ENCODE measurements at places on chromosomes 13 and 19.

DNA sequence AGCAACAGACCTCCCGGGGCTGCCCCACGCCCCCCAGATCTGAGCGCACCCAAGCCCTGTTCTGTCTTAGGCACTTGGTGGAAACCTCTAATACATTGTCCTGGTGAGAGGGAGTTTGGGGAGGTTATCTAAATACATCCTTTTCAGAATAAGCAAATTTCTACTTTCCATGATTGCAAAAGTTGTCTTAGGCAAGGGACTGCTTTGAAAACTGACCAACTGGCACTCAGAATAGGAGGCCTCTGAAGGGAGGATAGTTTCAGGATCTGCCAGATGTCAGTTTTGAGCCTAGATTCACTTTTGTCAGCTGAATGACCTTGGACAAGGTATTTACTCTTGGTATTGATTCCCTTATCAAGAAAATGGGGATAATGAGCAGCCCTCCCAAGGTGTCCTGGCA lies 11.8 kb downstream of the SERP2 start:
- no peak for DNase-seq

DNA sequence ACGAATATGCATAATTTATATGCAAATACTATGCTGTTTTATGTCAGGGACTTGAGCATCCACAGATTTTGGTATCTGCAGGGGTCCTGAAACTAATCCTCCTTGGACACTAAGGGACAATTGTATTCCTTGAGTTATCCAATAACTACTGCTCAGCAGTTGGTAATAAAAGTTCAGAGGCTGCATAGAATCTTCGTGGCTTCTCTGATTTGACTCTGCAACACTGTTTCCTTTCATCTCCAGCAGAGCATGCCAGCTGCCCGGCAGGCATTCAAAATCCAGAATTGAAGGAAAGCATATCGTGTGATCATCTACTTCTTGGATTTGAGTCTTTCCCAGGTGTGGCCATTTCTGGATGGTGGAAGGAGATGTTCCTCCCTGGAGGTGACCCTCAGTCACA lies 64.5 kb upstream of the MRI1 start:
- DNase-seq, result no peak

GRCh38 chr19:39021063-39021462 lies 11.3 kb downstream of the FBXO27 start:
- DNase-seq, result no peak

GRCh38 chr19:8607386-8607785 lies 3.1 kb downstream of the ADAMTS10 start:
- no peak for DNase-seq

DNA sequence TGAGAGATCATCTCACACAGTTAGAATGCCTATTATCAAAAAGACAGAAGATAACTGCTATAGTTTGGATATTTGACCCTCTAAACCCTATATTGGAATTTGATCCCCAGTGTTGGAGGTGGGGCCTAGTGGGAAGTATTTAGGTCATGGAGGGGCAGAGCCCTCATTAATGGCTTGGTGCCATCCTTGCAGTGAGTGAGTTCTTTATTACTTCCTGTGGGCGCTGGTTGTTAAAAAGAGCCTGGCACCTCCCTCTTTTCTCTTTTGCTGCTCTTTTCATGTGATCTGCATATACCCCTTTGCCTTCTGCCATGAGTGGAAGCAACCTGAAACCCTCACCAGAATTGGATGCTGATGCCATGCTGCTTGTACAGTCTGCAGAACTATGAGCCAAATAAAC lies 66.8 kb downstream of the TDRD3 start:
- DNase-seq, result no peak

DNA sequence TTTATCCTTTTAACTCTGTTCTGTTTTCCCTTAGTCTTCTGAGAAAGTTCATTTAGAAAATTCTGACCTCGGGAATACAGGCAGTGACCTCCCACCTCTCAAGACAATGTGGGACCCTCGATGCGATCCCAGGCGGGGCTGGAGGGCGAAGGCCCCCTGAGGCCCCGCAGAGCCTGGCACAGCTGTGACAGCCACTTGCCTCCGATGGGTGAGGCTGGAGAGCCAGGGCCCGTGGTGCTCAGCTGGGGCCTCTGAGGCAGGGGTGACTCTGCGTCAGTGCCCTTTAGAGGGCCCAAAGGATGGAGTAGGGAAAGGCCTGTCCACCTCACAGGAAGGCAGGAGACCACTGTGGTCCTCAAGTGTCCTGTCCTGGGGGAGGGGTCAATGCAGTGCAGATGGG lies 10.3 kb downstream of the GJA3 start:
- no peak for DNase-seq

DNA sequence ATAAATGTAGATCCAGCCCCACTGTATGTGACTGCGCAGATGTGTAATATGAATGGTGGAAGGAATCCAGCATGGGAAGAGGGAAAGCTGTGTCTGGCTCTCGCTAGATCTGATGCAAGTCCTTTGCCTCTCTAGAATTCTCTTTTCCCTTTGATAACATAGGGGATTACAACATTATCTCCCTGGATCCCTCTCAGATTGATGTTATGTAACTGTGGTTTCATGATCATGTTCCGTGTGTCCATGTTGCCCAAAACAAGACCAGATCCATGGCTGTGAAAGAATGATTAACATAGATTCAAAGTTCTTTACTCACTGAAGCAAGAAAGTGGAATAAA lies 184.0 kb upstream of the UBL3 start:
- no peak for DNase-seq

DNA sequence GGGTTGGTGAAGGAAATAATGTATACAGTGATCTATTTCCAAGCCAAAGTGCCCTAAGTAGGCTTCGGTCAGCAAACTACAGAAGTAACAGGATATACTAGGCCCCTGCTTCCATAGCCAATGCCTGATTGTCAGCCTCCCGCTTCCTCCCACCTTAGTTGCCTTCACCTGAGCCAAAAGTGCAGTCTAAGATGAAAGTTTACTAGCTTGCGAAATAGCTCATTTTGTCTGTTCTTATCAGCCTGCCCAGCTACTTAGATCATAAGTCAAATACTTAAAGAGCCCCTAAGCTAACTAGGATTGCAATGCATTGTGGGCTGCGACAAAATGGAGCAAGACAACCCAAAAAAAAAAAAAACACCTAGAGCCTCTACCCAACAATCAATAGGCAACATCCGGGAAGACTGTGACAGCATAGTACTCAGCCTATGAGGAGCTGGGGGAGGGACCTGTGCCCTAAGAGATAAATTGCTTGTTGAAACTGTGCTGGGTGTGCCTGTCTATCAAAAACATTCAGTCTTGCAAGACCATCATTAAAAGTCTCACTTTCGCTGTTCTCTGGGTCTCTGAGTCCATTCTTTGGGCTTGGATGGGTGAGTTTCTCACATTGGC lies 454.7 kb upstream of the TSHZ3 start:
- DNase-seq, result no peak

DNA sequence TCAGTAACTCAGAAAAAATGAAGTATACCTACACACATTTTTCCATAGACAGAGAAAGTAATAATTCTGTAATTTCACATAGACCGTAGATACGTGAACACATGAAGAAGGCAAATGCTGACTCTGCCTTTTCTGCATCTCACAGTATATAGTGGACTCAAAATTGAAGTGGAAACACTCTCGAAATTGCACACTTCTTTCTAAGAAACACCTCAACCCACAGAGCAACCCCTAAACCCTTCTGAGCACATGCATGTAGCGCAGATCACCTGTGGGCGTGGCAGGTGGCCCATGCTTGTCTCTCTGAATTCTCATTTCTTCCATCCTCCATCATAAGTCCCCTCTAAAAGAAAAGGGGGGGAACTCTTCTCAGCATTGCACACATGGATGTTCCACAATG lies 34.7 kb downstream of the COL4A1 start:
- no peak for DNase-seq
